ENCODE measurements at places on chromosomes 5 and 9.

DNA sequence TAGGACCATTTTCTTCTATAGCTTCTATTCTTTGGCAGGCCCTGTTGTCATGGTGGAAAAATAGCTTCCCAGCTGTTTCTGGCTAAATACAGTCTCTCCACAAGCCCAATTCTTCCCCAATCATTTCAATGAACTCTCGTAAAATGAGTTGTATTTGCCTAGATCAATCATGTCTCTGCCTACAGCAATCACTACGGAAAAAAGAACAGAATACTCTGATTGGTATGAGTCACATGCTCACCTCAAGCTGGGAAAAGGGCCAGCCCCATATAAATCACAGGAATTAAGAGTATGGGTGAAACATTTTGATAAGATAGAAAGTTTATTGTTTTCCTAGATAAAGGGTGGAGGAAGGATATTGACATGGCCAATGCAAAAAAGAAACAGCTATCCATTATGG lies 711.4 kb downstream of the EFNA5 start:
- peak; percentile 36 for DNase-seq

DNA sequence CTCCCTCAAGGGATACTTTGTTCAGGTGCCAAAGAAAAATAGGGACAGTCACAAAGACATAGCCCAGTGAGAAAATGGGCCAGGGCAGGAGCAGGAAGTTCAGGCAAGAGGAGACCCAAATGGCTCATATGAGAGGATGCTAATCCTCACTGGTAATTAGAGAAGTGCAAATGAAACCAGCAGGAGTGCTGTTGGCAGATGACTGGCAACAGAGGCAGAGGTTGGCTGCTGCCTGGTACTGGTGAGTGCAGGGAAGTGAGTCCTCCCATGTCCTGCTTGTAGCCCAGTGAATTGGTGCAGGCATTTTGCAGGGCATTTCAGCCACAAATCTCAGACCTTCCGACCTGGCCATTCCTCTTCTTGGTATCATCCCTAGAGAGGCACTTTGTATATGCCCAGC lies 23.5 kb downstream of the ODF2 start:
- DNase-seq: no peak

- DNase-seq: no peak
These were observed 24.5 kb upstream of the FCN1 start for GRCh38 chr9:134942011-134942787.

DNA sequence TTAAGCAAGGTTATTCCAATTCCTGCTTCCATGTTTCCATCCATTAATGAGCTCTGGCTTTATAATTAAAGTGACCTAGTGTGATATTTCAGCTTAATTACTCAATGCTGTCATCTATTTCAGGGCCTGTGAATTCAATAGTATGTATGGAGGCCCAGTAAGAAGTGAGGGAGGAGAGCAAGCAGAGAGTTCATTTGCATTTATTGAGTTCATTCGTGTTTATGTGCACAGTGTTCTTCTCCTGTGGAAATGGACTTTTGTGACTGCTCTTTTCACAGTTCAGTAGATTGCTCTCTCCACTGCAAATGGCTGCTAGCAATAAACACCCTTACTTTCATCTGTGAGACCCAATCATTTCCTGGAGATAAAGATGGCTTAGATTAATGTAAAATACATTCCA lies 130.9 kb downstream of the CEMIP2 start:
- DNase-seq: no peak

DNA sequence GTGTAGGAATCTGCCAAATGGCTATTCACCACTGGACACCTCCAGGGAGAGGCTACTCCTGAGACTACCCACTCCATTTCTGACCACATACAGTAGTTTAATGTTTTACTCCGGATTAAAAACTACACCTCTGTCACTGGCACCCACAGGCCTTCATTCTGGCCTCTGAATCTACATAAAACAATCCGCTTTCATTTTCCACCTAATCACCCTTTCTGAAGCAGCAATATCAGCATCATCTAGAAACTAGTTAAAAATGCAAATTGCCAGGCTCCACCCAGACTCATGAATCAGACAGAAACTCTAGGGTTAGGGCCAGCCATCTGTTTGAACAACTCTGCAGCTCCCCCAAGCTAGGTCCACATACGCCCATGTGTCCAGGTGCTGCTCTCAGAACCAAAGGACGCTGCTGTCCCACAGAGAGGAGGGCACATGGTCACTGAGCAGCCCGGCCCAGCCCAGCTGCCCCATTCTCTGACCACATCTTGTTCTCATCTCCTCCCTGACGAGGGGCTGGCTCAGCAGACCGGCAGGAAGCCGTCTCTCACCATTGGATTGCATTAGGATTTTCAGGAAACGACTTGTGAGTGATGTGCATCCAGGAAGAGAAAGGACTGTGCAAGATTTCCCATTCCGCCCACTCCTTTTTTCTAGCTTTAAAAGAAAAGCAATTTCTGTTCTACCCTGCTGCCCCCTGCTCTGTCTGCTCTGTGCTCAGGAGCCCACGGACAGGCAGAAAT lies 34.7 kb downstream of the ADAM19 start:
- peak; percentile 72 for DNase-seq

DNA sequence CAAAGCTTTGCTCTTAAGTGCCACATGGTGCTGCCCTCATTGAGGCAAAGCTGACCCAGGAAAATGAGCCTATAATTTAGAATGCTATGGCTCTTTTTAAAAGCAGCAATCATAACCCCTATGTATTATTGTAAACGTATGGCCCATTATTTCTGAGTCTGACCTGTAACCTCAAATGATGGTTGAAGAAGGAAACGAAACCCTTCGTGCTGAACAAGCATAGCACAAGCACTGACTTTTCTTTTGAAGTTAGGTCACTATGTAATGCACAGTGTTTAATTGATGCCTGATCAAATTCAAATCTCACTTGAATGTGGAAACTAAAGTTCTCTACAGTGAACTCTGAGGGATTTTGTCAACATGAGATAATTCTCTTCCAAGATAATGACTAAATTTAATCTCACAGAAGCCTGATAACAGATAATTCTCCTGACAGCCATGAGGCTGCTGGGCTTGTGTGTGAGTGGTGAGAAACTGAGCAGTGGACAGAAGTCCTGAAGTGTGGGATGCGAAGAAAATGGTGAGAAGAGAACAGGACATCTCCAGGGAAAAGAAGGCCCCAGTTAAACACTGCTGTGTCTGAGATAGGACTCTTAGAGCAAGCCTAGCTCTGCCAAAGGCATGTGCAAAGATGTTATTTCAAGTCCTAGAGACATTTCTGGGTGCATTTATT lies 226.9 kb downstream of the MAN2A1 start:
- DNase-seq: no peak

- no peak for DNase-seq
These were observed 49.6 kb upstream of the KIF2A start for GRCh38 chr5:62256161-62257019.

GRCh38 chr5:68543212-68543611 lies 327.7 kb downstream of the PIK3R1 start:
- no peak for DNase-seq

- DNase-seq: peak; percentile 50
These were observed 3.9 kb downstream of the BNC2 start for GRCh38 chr9:16866587-16866986.

DNA sequence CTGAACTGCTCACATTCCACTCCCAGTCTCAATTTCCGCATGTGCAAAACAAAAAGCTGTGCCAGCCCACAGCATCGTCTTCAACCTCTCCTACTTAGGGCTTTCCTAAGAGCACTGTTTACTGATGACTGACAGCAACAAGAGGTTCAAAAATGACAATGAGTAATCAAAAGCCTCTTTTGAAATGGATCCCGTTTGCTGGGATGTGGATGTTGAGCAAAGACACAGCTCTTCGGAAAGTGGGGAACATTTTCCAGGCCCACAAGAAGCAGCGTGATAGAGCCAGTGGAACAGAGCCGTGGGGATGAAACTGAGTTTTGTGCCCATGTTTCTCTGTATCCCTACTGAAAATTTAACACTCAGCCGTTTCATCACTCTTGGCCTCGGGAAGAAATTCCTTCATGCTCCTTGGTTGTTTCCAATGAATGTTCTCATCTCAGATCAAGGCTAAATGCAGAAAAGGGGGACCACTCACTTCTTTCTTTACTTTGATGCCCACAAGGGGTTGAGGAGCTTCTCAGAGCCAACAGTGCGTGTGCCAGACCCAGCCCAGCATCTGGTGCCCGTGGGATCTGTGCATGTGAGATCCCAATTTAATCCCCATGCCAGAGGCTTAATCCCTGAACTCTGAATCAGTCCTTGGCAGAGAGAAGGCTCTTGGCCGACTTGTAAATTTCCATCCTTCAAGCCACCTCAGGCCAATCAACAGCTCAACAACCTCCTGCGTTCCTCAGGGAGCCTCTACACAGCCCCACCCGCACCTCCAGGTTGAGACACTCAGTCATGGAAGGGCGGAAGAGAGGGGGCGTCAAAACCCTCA lies 230.2 kb upstream of the DAPK1 start:
- DNase-seq: peak; percentile 31

DNA sequence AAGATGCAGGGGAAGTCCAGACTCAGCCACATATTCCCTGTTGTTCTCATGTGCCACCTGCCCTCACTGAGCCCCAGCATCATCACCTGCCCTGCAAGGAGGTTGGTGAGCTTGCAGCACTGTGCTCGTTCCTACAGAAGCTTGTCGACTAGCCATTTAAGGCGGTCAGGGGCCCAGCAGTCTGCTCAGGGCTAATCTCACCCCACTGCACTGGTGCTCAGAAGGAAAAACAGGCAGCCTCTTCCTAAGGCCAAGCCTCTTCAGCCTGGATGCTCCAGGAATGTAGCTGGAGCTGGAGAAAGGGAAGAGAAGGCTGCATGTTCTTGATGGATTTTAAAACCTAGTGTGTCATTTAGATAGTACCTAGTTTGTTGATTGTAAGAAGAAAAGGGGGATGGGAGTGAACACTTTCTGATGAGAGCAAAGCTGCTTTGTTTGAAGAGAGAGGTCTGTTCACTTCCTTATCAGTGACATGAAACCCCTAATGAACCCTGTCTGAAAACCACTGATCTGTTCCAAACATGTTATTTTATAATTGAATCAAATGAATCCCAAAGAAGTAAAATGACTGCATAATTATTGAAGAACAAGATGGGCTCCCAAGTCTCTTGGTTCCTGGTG lies 10.6 kb upstream of the ASPN start:
- DNase-seq: no peak

GRCh38 chr5:76960004-76960625 lies 7.3 kb downstream of the CRHBP start:
- DNase-seq: no peak

DNA sequence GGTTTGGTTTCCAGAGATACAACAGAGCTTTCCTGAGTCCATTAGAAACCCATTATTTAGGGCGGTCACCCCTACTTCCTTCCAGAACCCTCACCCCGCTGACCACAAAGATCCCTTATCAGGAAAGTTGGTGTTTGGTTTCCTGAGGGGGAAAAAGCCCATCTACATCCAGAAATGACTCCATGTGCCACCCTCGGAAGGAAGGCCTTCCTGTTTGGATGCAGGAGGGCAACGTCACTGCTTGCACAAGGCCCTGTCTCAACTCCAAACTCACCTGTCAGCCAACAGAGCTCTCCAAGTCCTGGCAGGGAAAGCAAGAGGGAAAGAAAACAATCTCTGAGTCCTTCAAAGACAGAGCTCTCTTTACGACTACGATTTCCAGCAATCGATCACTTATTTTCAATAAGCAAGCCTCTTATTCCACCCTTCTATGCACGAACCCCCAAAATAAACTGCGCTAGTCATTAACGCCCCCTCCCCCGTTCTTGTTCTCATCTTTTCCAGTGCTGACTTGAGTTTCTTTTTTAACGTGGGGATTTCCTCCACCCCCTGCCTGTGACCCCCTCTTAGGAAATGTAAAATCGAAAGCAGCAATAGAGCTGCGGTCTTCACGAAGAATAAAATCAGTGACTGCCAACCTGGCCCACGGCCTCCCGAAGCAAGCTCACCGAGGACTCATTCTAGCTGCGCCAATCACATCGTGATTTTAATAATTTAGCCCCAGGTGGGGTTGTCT lies 35.7 kb upstream of the NTNG2 start:
- no peak for DNase-seq

GRCh38 chr9:131420980-131421624 lies 27.2 kb downstream of the PRRC2B start:
- DNase-seq: no peak

DNA sequence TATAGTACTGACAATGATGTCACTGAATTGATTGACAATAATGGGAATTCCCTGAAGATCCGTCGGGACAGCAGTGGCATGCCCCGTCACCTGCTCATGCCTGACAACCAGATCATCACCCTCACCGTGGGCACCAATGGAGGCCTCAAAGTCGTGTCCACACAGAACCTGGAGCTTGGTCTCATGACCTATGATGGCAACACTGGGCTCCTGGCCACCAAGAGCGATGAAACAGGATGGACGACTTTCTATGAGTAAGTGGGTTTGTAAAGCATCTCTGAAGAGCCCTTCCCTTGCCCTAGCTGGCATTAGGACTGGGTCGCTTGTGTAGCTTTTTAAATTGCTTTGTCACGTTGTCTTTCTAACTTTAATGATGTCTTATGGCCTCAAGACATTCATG lies 72.7 kb upstream of the WWC1 start:
- no peak for DNase-seq

- no peak for DNase-seq
These were observed 13.7 kb upstream of the ADRA1B start for GRCh38 chr5:159902444-159903121.

GRCh38 chr5:159669559-159669958 lies 246.7 kb upstream of the ADRA1B start:
- DNase-seq: no peak

DNA sequence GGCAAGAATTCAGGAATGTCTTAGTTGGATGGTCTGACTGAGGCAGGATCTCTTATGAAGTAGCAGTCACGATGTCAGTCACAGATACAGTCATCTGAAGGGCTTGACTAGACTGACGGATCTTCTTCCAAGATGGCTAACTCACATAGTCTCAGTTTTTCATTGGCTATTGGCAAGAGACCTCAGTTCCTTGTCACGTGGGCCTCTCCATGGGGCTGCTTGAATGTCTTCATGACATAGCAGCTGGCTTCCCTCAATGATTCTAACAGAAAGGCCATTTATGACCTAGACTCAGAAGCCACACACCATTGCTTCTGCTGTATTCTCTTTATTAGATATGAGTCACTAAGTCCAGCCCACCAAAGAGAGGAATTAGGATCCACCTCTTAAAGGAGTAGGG lies 4.7 kb downstream of the APC start:
- DNase-seq: no peak
